ENCODE measurements at places on chromosomes 1 and 21.
A peak's percentile ranks its signal among the peaks of the same experiment; 100 is the strongest.

DNA sequence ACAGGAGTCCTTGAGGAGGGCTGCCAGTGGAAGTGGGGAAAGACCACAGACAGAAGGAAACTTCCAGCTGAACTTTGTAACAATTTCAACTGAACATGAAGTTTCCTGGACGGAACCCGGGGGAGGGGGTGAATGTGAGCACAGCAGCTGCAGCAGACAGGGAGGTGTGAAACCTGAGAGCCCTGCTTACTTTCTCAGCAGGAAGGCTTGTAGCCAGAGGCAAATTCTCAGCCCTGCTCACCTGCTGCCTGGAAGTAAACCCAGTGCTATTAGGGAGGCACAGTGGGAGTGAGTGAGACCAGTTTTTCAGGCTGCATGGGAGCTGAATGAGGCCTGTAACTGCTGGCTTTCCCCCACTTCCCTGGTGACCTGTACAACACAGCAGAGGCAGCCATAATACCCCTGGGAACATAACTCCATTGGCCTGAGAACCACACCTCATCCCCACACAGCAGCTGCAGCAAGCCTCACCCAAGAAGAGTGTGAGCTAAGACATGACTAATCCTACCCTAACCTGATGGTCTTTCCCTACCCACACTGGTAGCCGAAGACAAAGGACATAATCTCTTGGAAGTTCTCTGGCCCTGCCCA, 9.6 kb upstream of the SPRR2F start:
- H3K36me3 ChIP-seq, result no peaks in the 10 kb centered on the region
- H3K4me3 ChIP-seq, result no peak overlapping the region
- no peak overlapping the region for H3K27ac ChIP-seq
- H3K27me3 ChIP-seq, result no peaks in the 10 kb centered on the region
- no peak for DNase-seq

DNA sequence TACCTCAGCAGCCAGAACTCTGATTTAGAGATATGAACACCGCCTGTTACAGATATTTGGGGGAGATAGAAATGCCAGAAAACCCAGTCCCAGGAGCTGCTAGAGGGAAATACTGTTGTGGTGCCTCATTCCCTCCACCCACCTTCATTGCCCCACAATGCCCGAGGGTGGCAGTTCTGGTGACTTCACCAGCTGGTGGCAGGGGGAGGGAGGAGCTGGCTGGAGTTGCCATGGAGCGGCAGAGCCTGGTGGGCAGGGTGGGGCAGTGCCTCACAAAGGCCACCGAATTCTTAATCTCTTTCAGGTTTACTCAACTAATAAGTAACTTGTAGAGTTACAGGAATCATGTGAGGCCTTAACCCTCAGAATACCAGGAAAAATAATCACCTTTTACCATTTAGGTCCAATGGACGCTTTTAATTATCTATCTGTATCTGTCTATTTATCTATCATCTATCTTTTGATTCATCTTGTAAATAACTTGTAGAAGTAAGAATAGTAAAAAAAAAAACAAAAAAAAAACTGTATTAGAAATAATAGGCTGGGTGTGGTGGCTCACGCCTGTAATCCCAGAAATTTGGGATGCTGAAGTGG, 11.7 kb upstream of the S100A11 start:
- peak overlapping the region; percentile 7 for H3K4me3 ChIP-seq
- H3K36me3 ChIP-seq, result no peaks in the 10 kb centered on the region
- peak overlapping the region; percentile 97 for H3K27ac ChIP-seq
- H3K4me1 ChIP-seq, result peaks cover 17% of the 10 kb centered on the region
- no peaks in the 10 kb centered on the region for H3K27me3 ChIP-seq

DNA sequence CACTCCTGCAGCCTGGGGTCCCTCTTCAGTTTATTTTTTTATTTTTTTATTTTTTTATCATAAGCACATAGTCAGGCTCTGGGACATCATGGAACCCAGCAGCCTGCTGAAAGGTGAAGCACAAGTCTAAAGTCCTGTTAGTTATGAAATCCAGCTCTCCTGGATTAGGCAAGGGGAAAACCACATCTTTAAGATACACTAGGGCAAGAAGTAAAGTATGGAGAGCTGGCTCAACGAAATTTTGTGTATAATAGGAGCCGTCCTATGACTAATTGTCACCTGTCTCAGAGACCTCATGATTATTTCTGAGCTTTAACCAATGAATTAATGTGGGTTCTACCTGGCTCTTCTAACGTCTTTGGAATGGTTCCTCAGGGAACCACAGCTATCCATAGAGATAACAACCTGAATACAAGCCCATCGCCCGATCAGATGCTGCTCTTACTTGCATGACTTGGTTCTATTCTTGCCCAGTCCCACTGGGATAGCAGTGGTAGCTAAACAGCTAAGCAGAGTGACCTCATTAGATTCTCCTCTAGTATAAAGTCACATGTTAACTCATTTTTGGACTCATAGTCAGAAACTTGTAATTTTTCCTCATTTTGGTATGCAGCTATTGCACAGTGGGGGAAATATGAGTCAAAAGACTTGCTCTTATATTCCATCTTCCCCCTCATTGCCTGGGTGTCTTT, 122.7 kb downstream of the LMO4 start:
- H3K36me3 ChIP-seq, result no peaks in the 10 kb centered on the region
- no peak for DNase-seq
- H3K4me3 ChIP-seq, result no peak overlapping the region
- H3K4me1 ChIP-seq, result peaks cover 17% of the 10 kb centered on the region
- no peak overlapping the region for H3K27ac ChIP-seq
- H3K27me3 ChIP-seq, result no peaks in the 10 kb centered on the region

DNA sequence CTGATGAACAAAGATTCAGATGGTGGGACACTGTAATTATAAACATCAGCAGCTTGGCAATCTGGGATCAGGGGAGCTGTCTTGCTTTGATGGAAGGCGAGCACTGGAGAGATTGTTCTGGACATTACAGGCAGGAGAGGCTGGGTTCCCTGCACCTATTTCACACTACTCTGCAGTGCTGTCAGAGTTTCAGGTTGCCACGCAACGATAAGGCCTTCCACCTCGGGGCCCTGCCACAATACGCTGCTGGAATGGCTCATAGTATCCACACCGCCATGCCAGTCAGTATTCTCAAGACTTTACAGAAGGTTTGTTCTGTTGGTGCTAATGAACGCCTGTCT, 96.8 kb downstream of the GLIS1 start:
- no peak overlapping the region for H3K4me3 ChIP-seq
- no peak for DNase-seq
- H3K27me3 ChIP-seq, result no peaks in the 10 kb centered on the region
- no peaks in the 10 kb centered on the region for H3K4me1 ChIP-seq

DNA sequence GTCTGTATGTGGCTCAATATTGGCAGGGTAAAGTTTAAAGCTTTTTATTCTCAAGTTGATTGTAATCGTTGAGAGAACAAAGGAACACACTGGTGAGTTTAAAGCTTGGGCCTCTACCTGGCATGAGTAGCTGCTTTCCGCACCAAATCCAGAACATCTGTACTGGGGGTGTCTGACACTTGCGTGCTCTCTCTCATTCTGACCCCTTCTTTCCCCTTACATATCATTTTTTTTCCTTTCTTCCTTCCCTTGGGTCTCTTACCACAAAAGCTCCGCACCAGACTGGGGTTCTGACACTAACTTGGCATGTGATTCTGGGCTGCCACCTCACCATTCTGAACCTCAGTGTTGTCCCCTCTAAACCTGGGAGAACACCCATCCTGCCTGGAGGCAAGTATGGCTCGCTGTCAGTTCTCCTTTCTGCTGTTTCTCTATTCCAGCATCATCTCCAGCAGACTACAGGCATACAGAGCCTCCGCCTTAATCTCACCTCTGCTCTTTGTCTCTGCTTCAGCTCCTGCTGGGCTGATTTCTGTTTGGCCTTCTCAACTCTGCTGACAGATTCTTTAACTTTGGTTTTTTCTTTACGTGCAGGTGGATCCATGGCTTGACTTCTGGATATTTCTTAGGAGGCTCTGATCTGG, 859 bp upstream of the ERMAP start:
- H3K36me3 ChIP-seq, result peaks cover 3% of the 10 kb centered on the region
- peak overlapping the region; percentile 65 for H3K27ac ChIP-seq
- H3K4me1 ChIP-seq, result peaks cover 13% of the 10 kb centered on the region
- peak overlapping the region; percentile 82 for H3K4me3 ChIP-seq
- DNase-seq, result peak; percentile 41

GRCh38 chr1:155529109-155529508, 33.5 kb downstream of the ASH1L start:
- H3K4me3 ChIP-seq, result no peak overlapping the region
- no peaks in the 10 kb centered on the region for H3K27me3 ChIP-seq
- peaks cover 38% of the 10 kb centered on the region for H3K4me1 ChIP-seq

DNA sequence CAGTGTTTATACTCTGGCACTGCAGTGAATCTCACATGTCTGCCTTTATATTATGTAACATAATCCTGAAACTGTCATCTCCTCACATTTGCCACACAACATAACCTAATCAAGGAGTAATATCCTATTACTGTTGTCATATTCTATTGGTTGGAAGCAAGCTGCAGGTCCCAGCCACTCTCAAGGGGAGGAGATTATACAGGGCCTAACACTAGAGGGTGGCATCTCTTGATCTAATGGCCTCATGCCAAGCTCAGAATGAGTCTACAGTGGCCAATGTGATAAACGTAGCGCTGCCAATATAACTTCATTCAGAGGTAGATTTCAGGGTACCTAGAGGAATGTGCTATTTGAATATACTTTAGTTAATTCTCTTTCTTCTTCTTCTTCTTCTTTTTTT, 166.8 kb downstream of the BACH1 start:
- no peak overlapping the region for H3K4me3 ChIP-seq
- no peaks in the 10 kb centered on the region for H3K4me1 ChIP-seq
- no peak overlapping the region for H3K27ac ChIP-seq
- peaks cover under 1% of the 10 kb centered on the region for H3K36me3 ChIP-seq
- no peak for DNase-seq

- H3K4me1 ChIP-seq, result no peaks in the 10 kb centered on the region
- no peak overlapping the region for H3K27ac ChIP-seq
- no peaks in the 10 kb centered on the region for H3K36me3 ChIP-seq
- no peak overlapping the region for H3K4me3 ChIP-seq
- DNase-seq, result no peak
- no peaks in the 10 kb centered on the region for H3K27me3 ChIP-seq
Measured at GRCh38 chr21:19833082-19833481, 1165.1 kb upstream of the NCAM2 start.

DNA sequence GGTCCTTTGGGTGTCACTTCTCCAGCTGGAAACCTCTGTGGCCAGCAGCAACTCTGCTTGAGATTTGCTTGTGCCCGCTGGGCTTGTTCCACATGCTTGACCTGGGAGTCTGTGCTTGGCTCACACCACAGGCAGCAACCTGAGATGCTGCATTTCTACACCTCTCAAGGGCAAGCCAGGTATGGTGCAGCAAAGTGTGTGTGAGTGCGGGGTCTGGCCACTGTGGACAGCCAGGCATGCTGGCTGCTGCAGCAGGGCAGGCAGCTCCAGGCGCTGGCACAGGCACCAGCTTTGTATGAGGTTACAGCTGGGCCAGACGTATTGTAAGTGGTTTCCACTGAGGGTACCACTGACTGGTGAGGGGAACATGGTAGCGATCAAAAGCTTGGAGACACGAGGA, 242.0 kb downstream of the PTGER3 start:
- no peak overlapping the region for H3K27ac ChIP-seq
- no peaks in the 10 kb centered on the region for H3K27me3 ChIP-seq
- H3K4me3 ChIP-seq, result no peak overlapping the region
- H3K4me1 ChIP-seq, result no peaks in the 10 kb centered on the region

Measured in B cell (primary cell).